Urinary bladder (tissue), 4 donors: ENCODE measurements at places on chromosomes 11 and 22.

GRCh38 chr11:61775106-61775505, 17.3 kb downstream of the TMEM258 start:
- DNase-seq, result no peak

DNA sequence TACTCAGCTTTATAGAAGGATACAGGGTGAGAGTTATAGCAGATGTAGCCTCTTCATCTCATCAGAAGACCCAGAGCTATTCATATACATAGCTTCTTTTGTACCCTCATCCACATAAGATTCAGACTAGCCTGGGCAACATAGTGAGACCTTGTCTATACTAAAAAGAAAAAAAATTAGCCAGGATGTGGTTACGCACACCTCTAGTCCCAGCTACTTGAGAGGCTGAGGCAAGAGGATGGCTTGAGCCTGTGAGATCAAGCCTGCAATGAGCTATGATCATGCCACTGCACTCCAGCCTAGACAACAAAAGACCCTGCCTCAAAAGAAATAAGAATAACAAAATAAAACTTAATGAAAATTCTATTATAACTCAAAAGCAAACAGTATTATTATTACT, 36.7 kb upstream of the B3GNT6 start:
- no peak for DNase-seq

DNA sequence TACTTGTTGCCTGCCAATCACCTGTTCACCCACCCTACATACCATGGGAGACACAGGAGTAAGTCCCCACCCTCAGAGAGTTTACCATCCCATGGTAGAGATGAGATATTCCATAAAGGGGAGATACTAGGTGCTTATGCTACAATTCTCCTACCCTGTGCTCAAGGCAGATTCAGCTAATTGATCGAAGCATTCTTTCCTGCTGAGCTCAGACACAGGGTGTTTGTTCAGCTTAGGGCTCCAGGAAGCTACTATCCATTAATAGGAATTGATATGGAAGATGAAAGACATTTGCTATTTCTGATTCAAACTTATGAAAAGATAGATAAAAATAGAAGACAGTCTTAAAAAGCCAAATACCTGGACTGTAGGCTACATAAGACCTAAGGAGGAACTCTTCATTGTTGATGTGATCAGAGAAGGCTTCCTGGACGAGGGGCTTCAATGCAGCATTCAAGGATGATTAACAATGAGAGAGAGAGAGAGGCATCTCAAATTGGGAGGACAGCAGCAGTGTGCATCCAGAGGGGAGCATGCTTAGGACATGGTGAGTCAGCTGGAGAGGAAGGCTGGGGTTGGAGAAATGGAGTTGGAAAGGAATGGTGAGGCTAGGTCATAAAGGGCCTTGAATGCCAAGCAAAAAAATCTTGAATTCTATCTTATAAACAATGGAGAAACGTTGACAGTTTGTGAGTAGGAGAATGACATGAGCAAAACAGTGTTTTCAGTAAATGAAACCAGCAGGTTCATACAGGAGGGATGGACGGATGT, 15.0 kb downstream of the SYT13 start:
- no peak for DNase-seq

DNA sequence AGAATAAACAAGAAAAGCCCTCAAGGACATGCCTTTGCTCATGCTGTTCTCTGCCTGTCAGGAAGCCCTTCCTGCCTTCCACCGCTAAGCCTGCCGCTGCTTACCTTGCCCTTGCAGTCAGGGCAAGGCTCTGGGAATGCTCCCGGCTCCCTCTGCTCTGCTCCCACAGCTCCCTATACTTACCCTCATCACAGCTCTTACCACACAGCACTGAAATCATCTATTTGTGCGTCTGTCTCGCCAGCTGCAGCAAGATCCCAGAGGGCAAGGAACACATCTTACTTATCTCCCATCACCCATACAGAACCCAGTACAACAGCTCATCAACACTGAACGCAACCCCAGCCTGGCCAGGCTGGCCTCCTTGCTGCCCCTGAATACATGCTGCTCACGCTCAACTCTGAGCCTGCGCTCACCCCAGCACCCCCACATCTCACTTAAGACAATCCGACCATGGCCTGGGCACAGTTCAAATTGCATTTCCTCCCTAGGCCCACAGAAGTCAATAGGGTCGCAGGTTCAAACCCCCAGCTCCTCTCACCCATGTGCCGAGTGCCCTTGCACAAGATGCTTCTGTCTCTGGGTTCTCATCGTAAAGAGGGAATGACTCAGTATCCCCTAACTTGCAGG, 161.8 kb downstream of the IGLL1 start:
- DNase-seq, result no peak

- no peak for DNase-seq
These were observed 12.6 kb upstream of the MAPK8IP1 start for GRCh38 chr11:45872651-45873356.

- DNase-seq, result no peak
These were observed 23.1 kb downstream of the CBL start for GRCh38 chr11:119229288-119229672.

DNA sequence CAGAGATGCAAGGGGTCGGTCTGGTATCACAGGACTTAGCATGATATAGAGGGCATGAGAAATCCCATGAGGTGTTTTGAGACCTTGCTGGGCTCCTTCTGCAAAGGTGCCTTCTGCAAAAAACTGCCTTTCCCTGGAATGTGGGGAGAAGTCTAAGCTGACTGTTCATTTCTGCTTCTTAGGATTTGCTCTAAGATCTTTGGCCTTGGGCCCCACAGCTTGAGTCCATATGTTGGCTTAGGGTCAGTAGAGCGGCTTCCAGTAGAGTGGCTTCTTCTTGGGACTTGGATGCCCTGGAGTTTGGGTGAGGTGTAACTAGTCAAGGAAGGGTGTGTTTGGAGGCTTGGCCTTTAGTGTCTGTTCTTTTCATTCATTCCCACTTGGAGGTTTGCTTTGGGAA, 37.0 kb downstream of the AMPD3 start:
- DNase-seq, result no peak

- no peak for DNase-seq
These were observed 528 bp upstream of the ARRB1 start for GRCh38 chr11:75351791-75352587.

DNA sequence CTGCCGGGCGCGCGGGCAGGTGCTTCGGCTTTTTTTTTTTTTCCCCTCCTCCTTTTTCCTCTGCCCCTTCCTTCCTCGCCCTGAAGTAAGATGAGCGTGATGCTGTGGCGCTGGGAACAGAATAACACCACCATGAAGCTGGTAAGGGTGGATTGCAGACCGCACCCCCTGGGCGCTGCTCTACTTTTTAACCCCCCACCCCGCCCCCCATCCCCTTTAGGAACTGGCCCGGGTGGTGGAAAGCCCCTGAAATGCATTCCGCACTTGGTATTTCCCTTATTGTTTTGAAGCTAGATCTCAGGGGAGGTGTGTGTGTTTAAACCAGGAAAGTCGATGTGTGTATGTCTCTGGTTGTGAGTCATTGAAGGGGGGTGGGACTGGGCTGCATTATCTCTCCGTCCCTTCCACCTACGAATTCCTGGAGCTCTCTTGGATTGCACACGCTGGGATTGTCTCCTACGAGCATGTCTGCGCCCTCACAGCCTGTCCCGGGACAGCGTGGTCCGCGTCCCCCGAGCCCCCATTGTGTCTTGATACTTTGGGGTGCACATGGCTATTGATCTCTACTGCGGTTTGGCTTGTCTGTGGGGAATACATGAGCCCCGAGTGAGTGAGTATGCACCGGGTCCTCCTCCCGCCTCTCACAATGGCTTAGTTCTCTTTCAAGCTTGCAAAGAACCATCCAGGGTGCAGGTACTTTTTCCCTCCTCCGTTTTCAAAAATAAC, 64.9 kb downstream of the NAV2 start:
- no peak for DNase-seq

- no peak for DNase-seq
These were observed 32.2 kb downstream of the GNB1L start for GRCh38 chr22:19822301-19823117.

DNA sequence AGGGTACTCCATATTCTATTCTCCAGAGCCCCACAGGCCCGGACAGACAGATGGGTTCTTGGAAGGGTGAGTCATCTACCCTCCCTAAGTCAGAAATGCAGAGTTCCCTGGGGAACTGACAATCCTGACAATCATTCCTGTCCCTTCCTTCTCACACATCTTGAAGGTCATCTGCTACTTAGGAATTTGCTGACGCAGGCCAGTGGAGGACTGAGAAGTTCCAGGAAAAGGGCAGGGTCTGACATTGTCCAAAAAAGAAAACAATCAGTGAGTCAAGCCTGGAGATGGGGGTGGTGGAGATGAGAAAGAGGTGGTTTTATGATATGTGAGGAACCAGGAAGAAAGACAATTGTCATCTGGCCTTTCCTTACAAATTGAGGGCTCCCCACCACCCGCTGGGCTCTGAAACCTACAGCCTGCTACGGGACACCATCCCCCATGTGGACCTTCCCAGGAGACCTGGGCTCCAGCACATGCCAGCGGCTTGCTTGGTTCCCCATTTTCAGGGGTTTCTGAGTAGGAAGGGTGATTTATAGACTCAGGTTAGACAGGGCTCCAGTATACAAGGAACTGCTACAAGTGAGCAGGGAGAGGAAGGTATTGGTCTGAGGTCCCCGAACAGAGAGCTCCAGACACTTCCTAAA, 12.9 kb downstream of the CD59 start:
- DNase-seq, result no peak

- no peak for DNase-seq
These were observed 43.9 kb downstream of the FAT3 start for GRCh38 chr11:92268546-92268945.

DNA sequence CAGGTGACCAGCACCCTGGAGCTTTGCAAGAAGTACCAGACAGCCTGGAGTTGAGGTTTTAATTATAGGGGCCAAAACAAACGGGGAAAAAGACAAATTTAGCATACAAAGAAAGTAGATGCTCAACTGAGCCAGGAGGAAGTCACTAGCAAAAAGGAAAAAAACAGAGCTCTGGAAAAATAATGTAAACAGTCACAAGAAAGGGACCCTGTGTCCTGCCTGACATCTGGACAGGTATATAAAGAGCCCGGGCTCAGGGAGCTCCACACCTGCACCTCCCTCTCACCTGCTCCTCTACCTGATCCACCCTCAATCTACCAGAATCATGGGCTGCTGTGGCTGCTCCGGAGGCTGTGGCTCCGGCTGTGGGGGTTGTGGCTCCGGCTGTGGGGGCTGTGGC, at the start of gene KRTAP5-10:
Gene KRTAP5-10, plus strand, starts transcription at position 301 of the 400 bp plus-strand sequence. Its CDS starts 25 bp downstream, at position 326.
- no peak for DNase-seq

DNA sequence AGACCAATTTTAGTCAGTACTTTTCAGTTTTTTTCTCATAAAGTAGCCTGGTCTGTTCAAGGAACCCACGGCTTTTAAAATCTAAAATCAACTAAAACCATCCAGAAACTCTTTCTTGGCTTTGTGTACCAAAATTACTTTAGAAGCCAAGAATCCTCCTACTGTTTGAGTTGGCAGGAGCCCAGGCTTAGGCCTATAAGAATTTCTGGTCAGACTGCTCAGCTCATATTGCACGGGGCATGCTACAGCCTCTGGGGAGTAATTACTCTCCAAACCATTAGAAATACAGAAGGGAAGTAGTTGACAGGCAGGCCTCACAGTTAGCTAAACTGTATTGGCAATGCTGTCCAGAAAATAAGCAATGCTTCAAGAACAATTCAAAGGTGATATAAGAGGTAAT, 1862.9 kb upstream of the RAG2 start:
- peak; percentile 89 for DNase-seq

- DNase-seq, result no peak
These were observed at the start of gene SYT9 for GRCh38 chr11:7251836-7252682. TSS of gene SYT9 (plus strand) at chr11:7251904. CDS start at chr11:7252187, 283 bp downstream.

DNA sequence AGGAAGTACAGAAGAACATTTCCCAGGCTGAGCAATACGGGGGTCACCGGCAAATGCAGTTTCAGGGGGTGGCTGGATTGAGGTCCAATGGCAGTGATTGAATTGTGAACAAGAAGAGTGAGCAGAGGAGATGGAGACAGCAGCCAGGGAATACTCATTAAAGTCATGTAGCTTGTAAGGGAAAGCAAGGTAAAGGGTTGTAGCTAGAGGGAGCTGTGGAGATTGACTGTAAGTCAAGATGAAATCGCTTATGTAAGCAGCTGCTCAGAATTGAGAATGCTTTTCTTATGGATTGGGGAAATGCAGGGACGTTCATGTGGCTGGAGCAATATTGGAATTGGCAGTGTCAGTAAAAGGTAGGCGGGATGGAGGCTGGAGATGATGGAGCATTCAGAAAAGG, 111.4 kb upstream of the TBCEL start:
- DNase-seq, result no peak

DNA sequence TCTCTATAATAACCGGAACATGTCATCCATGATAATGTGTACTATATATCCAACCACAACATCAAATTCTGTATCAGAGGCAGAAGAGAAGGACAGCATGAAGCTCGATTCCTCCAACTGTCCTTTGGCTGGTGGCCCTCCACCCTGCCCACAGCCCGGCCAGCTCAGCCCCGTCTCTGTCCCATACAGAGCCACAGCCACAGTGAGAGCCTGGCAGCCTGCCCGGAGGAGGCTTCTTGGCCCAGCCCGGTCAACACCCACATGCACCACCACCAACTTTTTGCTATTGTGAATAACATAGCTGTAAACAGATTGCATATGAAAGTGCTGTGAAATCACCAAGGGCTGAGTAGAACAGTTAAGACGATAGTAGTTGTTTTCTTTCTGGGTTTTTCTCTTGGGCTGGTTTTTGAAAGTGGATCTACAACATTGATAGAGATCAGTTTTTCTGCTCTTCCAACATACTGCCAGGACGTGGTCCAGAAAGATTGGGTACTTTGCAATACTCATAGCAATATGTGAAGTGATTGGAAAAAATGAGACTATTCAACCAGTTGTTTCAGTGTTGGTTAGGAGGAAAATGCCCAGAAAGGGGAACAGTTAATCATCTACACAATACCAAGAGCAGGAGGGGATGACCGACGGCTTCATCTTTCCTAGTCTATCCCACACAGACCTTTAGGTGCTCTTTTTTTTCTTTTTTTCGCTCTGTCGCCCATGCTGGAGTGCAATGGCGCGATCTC, 6.9 kb upstream of the TUBA8 start:
- no peak for DNase-seq

DNA sequence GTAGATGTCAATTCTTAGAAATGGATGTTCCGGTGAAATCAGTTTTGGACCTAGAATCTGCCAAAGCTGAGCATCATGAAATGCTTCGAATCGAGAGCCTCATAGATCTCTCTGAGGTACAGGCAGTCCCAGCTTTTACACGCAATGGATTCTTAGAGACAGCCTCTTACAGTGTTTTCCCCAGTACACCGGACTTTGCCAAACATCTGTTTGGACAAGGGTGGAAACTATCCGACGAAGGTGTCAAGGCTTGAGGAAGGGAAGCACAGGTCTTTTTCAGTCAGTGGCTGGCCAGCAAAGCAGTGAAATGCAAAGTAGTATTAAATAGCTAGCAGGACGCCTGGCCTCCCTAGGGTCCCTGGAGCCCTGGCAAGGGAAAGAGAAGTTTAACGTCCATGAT, 4.9 kb downstream of the GRK3 start:
- no peak for DNase-seq

- DNase-seq, result no peak
These were observed 157.4 kb downstream of the NAV2 start for GRCh38 chr11:19869946-19870589.

- no peak for DNase-seq
These were observed 257.2 kb downstream of the ETS1 start for GRCh38 chr11:128330203-128330602.
